H1 (cell line): ENCODE measurements at places on chromosomes 16 and 17. TPM values are rescaled to one million over a fixed set of nuclear protein-coding genes. Genes with fewer than 3 reads are reported as not detected.

SOCS1 gene
- 21.0 and 46.5 TPM in 2 replicates for polyA plus RNA-seq

YBX2 gene
- 19.2 and 35.5 TPM in 2 replicates for polyA plus RNA-seq

RRAD gene
- polyA plus RNA-seq: 0.08 and 0.17 TPM in 2 replicates

PRSS36 gene
- polyA plus RNA-seq: 1.9 and 3.1 TPM in 2 replicates

OTOP3 gene
- polyA plus RNA-seq: 0.05 and 0.09 TPM in 2 replicates

OR1A1 gene
- not detected in 2 replicates for polyA plus RNA-seq

FBXW10 gene
- polyA plus RNA-seq: not detected in 2 replicates

VTN gene
- 0.18 and 0.38 TPM in 2 replicates for polyA plus RNA-seq

CALCOCO2 gene
- polyA plus RNA-seq: 9.5 and 12.1 TPM in 2 replicates

ACACA gene
- 64.0 and 74.0 TPM in 2 replicates for polyA plus RNA-seq

NUBP1 gene
- 29.1 and 32.2 TPM in 2 replicates for polyA plus RNA-seq

NOTUM gene
- polyA plus RNA-seq: 0.45 and 1.1 TPM in 2 replicates

GPR179 gene
- 0.02 and 0.03 TPM in 2 replicates for polyA plus RNA-seq

CRYBA1 gene
- 0.11 TPM in 1 of 2 replicates, not detected in the other for polyA plus RNA-seq

KRT12 gene
- 0.03 TPM in 1 of 2 replicates, not detected in the other for polyA plus RNA-seq

NPIPB12 gene
- polyA plus RNA-seq: 43.6 and 44.8 TPM in 2 replicates

ABCA9 gene
- polyA plus RNA-seq: not detected in 2 replicates

PIGW gene
- 10.3 and 12.1 TPM in 2 replicates for polyA plus RNA-seq

RDM1 gene
- polyA plus RNA-seq: 6.2 and 9.7 TPM in 2 replicates

ZNF597 gene
- polyA plus RNA-seq: 0.63 and 0.68 TPM in 2 replicates

SSTR5 gene
- 0.60 and 0.61 TPM in 2 replicates for polyA plus RNA-seq

IGFALS gene
- 0.03 TPM in 1 of 2 replicates, not detected in the other for polyA plus RNA-seq

LITAF gene
- polyA plus RNA-seq: 205 and 315 TPM in 2 replicates

ABCC11 gene
- 0.06 TPM in 2 replicates for polyA plus RNA-seq

CLEC3A gene
- not detected in 2 replicates for polyA plus RNA-seq

BAHCC1 gene
- 0.26 and 0.61 TPM in 2 replicates for polyA plus RNA-seq

HLF gene
- polyA plus RNA-seq: 0.36 and 0.39 TPM in 2 replicates

BCKDK gene
- polyA plus RNA-seq: 77.1 and 97.1 TPM in 2 replicates

ODAD4 gene
- polyA plus RNA-seq: 0.41 and 0.48 TPM in 2 replicates
